ENCODE measurements at places on chromosomes 7 and 10.

DNA sequence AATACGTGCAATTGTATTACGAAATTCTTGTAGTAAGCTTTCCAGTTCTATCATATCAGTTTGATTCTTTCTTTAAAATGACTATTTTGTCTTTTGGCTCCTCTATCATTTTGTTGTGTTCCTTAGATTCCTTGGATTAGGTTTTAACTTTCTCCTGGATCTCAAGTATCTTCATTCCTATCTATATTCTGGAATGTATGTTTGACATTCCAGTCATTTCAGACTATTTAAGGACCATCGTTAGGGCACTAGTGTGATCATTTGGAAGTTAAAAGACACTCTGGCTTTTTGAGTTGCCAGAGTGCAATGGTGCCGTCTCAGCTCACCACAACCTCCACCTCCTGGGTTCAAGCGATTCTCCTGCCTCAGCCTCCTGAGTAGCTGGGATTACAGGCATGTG is 45.7 kb upstream of the SFTPD start:
- no peak for DNase-seq

DNA sequence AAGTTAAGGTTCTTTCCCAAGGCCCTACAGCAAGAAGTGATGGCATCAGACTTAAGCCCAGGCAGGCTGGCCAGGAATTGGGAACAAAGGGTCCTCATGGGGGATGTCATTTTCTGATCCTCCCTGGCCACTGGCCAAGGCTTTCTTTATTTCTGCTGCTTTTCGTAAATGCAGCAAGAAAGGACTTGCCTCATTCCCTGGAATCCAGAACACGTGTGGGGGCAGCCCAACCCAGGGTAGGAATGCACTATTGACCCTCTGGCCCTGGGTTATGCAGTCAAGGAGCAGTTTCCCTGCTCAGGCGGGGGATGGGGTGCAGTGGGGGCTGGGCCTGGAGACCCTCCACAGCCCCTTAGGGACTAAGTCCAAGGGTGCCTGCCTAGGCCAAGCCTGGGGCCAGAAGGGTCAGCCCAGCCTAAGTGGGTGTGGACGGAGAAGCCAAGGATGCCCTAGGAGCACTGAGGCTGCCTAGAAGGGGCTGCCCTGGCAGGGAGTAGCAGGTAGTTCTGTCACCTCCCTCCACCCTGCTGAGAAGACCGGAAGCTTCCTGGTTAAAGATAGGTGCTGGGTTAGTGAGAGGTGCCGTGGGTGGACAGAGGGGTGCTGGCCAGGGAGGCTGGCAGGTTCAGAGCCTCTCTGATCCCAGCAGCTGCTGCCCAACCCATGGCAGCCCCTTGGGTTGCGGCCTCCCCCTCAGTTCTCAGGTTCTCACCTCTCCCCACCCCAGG is 179.2 kb downstream of the SH3PXD2A start:
- no peak for DNase-seq

DNA sequence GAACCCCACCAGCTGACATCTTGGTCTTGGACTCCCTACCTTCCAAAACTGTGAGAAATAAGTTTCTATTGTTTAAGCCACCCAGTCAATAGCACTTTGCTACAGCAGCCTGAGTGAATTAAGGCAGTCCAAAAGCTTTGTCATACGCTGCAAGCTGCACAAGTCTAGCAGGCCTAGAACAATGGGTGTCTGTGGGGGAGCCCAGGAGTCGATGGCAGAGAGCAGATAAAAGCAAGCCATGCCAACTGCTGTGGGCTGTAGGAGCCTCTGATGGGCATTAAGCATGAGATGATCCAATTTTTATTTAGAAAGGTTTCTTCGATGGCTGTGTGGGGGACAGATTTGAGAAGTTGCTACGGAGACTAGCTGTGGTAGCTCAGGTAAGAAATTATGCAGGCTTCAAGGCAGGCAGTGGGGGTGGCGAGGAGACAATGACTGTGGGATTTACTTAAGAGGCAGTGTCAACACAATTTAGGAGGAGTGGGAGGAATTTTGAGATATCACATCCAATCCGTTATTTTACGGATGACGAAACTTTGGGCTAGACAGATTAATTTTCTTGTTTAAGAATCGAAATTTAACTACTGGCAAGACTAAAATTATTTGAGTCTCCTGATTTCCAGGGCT is 110.4 kb downstream of the NRCAM start:
- no peak for DNase-seq

DNA sequence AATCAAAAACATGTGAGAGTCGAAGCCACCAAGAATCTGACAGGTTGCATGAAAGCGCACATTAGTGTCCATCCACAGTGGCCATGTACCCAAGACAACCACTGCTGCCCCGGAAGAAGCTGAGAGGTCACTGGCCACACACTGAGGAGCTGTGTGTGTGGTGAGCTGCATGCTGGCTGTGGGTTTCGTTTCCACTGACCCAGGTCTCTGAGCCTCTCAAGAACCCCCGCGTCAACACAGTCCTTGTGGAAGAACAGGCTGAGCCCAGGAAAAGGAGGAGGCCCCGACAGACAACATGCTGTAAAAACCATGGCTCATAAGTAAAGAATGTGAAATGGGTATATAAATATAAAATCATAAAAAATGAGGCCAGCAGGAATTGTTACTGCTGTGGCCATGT is 8.2 kb downstream of the VIPR2 start:
- no peak for DNase-seq

- DNase-seq, result no peak
These were observed 206.2 kb downstream of the TMEM178B start for GRCh38 chr7:141280100-141280499.

- DNase-seq, result no peak
These were observed 95.0 kb downstream of the KLF6 start for GRCh38 chr10:3689871-3690510.

GRCh38 chr10:62019013-62019684 is 117.7 kb downstream of the ARID5B start:
- DNase-seq, result no peak

DNA sequence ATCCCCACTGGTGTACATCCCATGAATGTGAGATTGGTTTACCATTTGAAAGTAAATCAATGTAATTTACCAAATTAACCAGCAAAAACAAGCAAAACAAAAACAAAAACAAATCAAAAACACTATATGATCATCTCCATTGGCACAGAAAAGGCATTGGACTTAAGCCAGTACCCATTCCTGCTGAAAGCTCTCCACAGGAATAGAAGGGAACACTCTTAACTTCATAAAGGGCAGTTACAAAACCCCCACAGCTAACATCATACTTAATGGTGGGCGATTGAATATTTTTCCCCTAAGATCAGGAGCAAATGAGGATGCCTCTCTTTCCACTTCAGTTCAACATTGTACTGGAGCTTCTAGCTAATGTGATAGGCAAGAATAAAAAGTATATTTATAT is 34.1 kb downstream of the PRKG1 start:
- no peak for DNase-seq

DNA sequence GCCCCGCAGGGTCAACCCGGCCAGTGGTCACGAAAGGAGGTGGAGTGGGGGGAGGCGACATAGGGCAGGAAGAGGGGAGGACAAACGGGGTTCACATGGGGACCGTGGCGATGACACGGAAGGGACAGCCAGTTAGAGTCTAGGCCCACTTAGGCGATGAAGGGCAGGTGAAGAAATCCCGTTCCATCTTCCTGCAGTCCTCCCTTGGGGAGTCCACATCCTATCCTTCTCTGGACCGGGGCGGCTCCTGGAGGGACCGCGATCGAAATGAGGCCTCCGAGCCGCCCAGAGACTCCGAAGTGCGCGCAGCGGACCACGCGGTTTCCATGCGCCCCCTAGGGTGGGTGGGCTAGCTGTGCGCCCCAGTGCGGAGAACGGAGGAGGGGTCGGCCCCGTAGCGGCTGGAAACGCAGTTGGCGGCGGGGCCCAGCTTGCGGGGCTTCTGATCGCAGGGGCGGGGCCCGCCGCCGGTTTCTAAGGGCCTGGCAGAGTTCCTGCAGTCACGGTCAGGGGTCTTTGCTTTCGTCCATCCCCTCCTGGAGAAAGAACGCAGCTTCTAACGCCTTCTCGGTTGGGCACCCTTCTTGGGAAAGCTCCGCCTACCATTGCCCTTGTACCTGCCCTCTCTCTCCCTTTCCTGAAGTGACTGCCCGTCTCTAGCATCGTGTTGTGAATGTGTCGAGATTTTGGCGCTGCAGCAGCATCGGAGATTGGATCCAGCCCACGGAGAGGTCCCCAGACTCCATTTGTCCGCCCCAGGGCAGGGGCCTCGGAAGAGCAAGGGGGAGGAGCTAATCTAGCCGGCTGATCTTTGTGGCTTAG is 17.9 kb upstream of the TMEM225B start:
- DNase-seq, result peak; percentile 25

- DNase-seq, result no peak
These were observed 224.9 kb upstream of the NFE2L3 start for GRCh38 chr7:25926891-25927625.

DNA sequence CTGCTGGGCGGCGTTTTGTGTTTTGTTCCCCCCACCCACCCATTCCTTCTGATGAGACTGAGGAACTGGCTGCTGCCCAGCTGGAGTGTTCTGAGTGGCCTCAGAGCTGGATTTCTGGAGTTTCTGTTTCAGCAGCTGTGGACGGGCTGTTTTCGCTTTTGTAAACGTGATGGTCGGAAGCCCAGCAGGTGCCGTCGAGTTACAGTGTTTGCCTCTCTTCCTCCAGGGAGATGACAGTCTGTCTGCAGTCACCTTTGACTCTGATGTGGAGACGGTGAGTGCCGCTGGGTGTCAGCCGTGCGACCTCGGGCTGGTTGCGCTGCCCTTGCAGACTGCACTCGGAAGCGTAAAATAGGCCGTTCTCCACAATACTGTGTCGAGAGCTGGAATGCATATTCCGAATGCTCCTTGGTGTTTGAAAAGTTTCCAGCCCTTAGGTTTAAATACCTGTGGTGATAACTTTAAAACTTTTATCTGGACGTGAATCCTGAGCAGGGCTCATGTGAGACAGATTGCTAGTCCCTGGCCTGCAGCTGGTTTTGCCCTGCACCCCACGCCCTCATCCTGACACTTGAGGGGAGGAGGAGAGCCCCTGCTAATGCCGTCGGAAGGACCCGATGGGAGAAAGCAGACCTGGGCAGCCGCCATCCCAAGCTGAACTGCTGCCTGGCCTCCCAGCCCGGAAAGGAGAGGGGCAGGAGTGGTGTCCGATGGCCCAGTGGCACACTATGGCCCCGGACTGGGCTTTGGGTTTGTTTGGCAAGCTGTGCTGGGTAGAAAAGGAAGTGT is 8.3 kb downstream of the IQCE start:
- no peak for DNase-seq

GRCh38 chr10:72694476-72695369 is 2.8 kb downstream of the MCU start:
- DNase-seq, result no peak

GRCh38 chr10:88896994-88897853 is 17.2 kb downstream of the STAMBPL1 start:
- DNase-seq, result peak; percentile 22

DNA sequence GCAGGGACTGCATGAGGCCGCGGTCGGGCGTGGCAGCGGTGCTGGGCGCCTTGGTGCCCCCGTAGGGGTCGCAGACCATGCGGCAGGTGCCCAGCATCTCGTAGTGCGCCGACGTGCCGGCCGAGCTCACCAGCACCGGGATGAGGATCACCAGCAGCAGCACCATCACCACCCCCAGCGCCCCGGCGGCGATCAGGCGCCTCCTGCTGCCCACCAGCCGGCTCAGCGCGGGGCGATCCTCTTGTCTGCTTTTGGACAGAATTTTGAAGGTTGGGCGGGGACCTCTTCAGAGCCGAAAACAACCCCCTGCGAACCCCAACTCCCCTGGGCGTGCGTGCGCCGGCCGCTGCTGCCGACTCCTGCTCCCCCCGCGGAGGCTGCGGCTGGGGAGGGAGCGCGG is 779 bp downstream of the C1QL3 start:
- no peak for DNase-seq

GRCh38 chr7:30521532-30521931 is 16.9 kb upstream of the GGCT start:
- no peak for DNase-seq

DNA sequence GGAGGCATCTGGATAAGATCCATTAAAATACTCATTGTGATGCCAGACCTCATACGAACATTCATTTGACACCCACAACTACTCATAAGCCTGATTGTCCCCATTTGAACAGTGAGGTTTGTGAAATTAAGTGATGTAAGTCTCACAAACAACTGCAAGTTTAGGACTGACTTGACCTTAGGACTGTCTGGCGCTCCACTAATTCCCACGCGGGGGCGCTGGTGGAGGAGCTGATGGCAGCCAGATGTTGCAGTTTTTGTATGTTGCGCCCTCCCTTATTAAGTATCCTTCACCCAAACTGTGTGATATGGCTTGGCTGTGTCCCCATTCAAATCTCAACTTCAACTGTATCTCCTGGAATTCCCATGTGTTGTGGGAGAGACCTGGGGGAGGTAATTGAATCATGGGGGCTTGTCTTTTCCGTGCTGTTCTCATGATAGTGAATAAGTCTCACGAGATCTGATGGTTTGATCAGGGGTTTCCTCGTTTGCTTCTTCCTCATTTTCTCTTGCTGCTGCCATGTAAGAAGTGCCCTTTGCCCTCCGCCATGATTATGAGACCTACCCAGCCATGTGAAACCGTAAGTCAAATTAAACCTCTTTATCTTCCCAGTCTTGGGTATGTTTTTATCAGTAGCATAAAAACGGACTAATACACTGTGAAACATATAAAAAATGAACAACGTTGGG is 20.3 kb upstream of the TIAL1 start:
- no peak for DNase-seq

- no peak for DNase-seq
These were observed 79.1 kb upstream of the PPIF start for GRCh38 chr10:79268161-79268601.

DNA sequence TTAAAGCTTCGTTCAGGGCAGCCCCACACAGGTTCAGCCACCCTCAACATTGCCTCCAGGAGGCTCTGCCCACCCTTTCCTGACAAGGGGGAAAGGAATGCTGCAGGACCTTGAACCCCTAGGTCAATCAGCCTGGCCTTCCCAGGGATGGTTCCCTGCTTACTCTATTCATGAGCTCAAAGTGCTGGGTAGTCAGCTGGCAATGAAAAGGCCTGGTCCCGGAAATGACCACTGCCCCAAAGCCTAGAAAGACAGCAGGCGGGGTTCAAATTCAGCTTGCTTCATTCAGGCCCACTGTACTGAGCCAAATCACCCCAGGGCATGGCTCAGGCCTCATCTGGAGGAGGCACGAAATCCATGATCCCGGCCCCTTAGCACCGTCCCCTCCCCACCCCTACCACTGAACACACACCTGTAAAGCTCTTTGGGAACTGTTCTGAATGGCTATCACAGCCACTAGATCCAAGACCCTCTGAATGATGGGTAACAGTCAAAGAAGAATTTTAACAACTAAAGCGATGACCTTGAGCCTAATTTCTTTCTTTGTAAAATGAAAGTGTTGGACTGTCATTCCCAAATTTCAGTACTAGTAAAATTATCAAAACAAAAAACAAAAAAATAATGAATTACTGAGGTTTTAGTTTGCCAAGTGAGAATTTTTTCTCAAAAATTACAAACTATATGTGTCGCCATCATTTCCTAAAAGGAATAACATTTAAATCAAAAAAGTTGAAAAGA is 1.0 kb downstream of the URGCP start:
- DNase-seq, result no peak

- no peak for DNase-seq
These were observed 10.5 kb downstream of the NRG3 start for GRCh38 chr10:81885491-81885890.

Measured in activated CD4-positive, alpha-beta T cell treated with anti-CD3 and anti-CD28 coated beads for 24 hours (primary cell).